Stimulated activated naive B cell treated with anti-CD40 and anti-IgM and Interleukin-4, amounts not matched to agents 10 μg/mL and 1 μg/mL and 100 μg/mL, for 72 hours (primary cell): ENCODE measurements at places on chromosomes 1 and 21.

DNA sequence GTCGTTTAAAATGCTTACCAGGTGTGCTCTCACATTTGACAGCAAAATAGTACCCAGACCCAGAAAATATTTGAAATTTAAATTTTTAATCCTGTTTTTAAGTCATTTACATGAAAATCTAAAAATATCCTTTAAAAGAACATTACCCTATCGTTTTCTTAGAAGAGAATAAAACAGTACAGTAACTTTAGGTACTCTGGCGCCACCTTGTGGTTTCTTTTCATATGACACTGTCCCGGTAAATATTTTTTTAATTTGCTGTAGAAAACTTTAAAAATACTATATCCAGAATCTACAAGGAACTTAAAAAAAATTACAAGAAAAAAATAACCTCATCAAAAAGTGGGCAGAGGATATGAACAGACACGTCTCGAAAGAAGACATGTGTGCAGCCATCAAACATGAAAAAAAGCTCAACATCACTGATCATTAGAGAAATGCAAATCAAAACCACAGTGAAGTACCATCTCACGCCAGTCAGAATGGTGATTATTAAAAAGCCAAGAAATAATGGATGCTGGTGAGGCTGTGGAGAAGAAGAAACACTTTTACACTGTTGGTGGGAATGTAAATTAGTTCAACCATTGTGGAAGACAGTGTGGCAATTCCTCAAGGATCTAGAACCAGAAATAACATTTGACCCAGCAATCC, 129.2 kb downstream of the RGS21 start:
- no peaks in the 10 kb centered on the region for H3K36me3 ChIP-seq
- H3K27ac ChIP-seq, result no peak overlapping the region
- peaks cover 6% of the 10 kb centered on the region for H3K27me3 ChIP-seq
- H3K4me3 ChIP-seq, result no peak overlapping the region

DNA sequence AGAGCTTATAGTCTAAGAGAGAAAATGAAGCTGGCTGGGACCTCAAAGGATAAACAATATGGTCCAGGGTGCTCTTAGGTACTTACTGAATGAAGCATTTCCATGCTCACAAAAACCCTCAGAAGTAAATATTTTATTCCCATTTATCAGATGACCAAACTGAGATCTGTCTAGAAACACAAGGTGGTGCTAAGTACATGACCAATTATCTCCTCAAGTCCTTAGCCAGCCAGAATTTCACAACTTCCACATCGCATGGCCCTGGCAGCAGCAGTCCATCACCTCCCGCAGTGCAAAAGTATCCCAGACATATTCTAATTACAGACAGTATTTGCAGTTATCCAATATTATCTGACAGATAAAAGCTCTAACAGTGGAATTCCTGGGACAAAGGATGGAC, 321.7 kb upstream of the PROX1 start:
- no peaks in the 10 kb centered on the region for H3K4me1 ChIP-seq
- no peak overlapping the region for H3K4me3 ChIP-seq
- H3K27me3 ChIP-seq, result no peaks in the 10 kb centered on the region
- DNase-seq, result no peak
- no peak overlapping the region for H3K27ac ChIP-seq

- peaks cover 4% of the 10 kb centered on the region for H3K27me3 ChIP-seq
- H3K27ac ChIP-seq, result no peak overlapping the region
- no peak for DNase-seq
- no peaks in the 10 kb centered on the region for H3K36me3 ChIP-seq
- no peaks in the 10 kb centered on the region for H3K4me1 ChIP-seq
These were observed 22.9 kb upstream of the LDLRAP1 start for GRCh38 chr1:25520446-25521061.

DNA sequence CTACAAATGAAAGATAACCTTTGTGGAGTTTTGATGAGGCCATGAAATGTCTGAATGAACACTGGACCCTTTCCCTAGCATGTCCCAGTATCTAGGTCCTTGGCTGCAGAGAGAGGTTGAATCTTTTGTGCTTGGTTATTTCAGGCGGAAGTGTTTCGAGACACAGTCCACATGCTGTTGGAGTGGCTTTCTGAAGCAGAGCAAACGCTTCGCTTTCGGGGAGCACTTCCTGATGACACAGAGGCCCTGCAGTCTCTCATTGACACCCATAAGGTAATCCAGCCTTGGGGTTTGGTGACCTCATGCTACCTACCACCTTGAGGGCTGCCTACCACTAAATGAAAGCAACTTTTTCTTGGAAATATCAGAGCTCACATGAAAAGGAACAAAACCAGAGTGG, 38.9 kb upstream of the BMP8A start:
- no peak overlapping the region for H3K27ac ChIP-seq
- H3K4me1 ChIP-seq, result no peaks in the 10 kb centered on the region
- peaks cover 47% of the 10 kb centered on the region for H3K36me3 ChIP-seq
- H3K27me3 ChIP-seq, result no peaks in the 10 kb centered on the region

- H3K4me3 ChIP-seq, result no peak overlapping the region
- H3K4me1 ChIP-seq, result peaks cover 6% of the 10 kb centered on the region
- DNase-seq, result no peak
- H3K27me3 ChIP-seq, result peaks cover 18% of the 10 kb centered on the region
- H3K36me3 ChIP-seq, result no peaks in the 10 kb centered on the region
These were observed 20.4 kb upstream of the FHAD1 start for GRCh38 chr1:15226388-15227255.

DNA sequence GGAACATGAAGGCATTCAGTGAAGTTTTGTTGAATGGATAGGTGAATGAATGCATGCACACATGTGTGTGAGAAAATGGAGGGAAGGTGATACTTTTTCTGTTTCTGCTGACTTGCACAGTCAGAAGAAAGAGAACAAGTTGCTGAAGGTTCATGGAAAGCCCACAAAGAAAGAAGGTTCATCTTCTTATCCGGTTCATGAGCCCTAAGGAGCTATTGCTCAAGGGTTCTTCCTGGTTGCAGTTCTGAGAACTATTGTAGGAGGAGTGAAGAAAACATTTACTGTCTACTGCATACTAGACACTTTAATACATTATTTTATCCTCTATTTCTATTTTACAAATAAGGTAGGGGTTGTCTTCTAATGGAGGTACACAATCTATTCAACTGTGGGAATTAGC, 13.4 kb upstream of the NIBAN1 start:
- H3K4me1 ChIP-seq, result no peaks in the 10 kb centered on the region
- no peak for DNase-seq
- H3K27me3 ChIP-seq, result peaks cover 11% of the 10 kb centered on the region
- no peak overlapping the region for H3K4me3 ChIP-seq
- no peaks in the 10 kb centered on the region for H3K36me3 ChIP-seq

DNA sequence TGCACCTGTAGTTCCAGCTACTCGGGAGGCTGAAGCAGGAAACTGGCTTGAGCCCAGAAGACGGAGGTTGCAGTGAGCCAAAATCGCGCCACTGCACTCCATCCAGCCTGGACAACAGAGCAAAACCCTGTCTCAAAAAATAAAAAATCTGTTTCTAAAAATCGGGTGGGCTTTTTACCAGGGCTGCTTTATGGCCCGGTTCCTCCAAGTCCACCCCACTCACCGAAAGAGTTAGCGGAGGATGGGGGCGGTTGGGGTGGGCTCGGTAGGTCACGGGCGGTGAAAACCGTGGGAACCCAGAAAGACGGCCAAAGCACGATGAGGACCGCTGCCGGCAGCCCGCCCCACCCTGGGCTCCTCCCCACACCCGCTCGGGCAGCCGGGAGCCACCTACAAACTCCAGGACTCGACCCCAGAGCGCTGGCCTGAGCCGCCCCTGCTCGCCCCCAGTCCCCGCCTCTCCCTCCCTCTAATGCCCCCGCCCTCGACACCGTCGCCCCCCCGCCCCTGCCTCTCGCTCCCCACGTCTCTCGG, 846 bp upstream of the PER3 start:
- peaks cover 7% of the 10 kb centered on the region for H3K36me3 ChIP-seq
- peak; percentile 22 for DNase-seq
- peak overlapping the region; percentile 74 for H3K4me3 ChIP-seq
- peaks cover 26% of the 10 kb centered on the region for H3K4me1 ChIP-seq
- H3K27me3 ChIP-seq, result no peaks in the 10 kb centered on the region

GRCh38 chr21:18673789-18674188, 270.2 kb upstream of the TMPRSS15 start:
- H3K4me3 ChIP-seq, result no peak overlapping the region
- H3K27me3 ChIP-seq, result no peaks in the 10 kb centered on the region
- H3K27ac ChIP-seq, result no peak overlapping the region
- H3K4me1 ChIP-seq, result no peaks in the 10 kb centered on the region
- no peaks in the 10 kb centered on the region for H3K36me3 ChIP-seq
- DNase-seq, result no peak

- H3K4me1 ChIP-seq, result peaks cover 9% of the 10 kb centered on the region
- H3K36me3 ChIP-seq, result no peaks in the 10 kb centered on the region
- no peak for DNase-seq
- H3K4me3 ChIP-seq, result no peak overlapping the region
These were observed 35.9 kb upstream of the RASAL2 start for GRCh38 chr1:178057912-178058534.

DNA sequence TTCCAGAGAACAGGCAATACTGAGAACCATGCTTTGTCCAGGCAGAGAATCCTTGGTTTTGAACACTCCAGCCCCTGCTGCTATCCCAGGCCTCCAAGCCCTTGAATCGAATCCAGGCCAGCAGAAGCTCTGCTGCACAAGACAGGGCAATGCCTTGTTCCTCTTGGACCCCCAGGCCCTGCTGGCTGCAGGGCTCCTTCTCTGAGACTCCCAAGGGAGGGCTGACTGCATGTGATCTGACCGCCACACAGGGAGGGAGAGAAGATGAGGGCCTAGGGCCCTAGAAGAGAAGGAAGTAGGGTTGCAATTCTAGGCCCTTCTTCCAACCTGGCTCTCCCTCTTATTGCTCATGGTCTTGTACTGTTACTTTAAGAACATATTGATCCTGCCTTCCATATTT, 160.6 kb upstream of the EDN2 start:
- H3K4me3 ChIP-seq, result no peak overlapping the region
- no peaks in the 10 kb centered on the region for H3K27me3 ChIP-seq
- peaks cover 37% of the 10 kb centered on the region for H3K36me3 ChIP-seq
- H3K4me1 ChIP-seq, result peaks cover 9% of the 10 kb centered on the region
- no peak for DNase-seq
- H3K27ac ChIP-seq, result peak overlapping the region; percentile 5

- H3K4me1 ChIP-seq, result peaks cover 2% of the 10 kb centered on the region
- no peak overlapping the region for H3K27ac ChIP-seq
- no peak for DNase-seq
- H3K36me3 ChIP-seq, result no peaks in the 10 kb centered on the region
These were observed 22.4 kb upstream of the NPPB start for GRCh38 chr1:11880911-11881748.

DNA sequence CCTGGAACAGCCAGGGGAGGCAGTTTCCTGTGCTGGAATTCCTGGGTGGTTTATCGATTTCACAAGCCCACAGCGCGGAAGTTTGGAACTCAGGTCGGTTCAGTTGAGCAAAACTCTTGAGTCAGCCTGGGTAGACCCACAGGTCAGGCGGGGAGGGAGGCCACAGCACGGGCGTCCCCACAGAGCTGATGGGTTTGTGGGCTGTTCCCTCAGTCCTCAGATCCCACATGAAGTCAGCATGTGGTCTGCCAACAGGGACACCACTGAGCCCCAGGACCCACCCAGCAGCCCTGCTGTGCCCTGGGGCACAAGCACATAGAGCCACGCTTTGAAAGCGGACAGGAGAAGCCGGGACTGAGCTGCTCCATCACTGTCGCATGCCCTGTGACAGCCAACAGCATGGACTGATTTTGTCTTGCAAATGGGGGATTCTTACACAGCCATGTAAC, 17.4 kb downstream of the BMP8A start:
- peak overlapping the region; percentile 44 for H3K4me3 ChIP-seq
- no peaks in the 10 kb centered on the region for H3K36me3 ChIP-seq
- H3K4me1 ChIP-seq, result peaks cover 21% of the 10 kb centered on the region
- H3K27ac ChIP-seq, result peak overlapping the region; percentile 95
- peaks cover 10% of the 10 kb centered on the region for H3K27me3 ChIP-seq
- no peak for DNase-seq

DNA sequence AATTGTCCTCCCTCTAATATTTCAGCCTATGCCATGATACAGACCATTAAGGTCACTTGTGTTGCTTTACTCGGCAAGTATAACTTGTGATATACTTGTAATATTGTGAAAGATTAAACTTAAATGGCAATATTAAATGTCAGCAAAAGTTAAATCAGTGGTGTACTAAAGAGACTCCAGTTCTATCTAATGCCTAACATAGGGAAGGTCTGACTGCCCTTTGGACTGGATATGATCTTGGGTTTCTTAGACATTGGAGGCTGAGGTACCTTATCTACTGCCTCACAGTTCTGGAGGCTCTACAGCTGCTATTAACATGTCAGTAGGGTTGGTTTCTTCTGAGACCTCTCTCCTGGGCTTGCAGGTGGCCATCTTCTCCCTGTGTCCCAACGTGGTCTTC, 89.9 kb downstream of the MT1HL1 start:
- H3K36me3 ChIP-seq, result peaks cover 30% of the 10 kb centered on the region
- H3K27me3 ChIP-seq, result no peaks in the 10 kb centered on the region
- no peak for DNase-seq
- no peaks in the 10 kb centered on the region for H3K4me1 ChIP-seq
- H3K27ac ChIP-seq, result no peak overlapping the region

DNA sequence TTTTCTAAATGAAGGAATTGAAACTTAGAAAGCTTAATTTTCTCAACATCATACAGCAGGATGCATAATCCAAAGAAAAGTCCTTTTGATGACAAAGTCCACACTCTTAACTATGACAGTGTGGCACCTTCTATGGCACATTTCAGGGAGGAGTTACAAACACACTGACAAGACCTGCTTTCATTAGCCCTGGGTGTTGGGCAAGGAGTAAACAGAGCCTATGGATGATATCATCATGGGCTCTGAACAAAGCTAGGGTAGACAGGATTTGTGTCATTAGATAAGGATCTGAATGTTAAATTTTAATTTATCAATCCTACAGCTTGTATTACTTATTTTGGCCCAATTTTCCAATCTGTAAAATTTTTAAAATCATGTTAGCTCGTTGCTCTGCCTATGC, 62.6 kb upstream of the DENND1B start:
- no peaks in the 10 kb centered on the region for H3K27me3 ChIP-seq
- no peak overlapping the region for H3K27ac ChIP-seq
- peaks cover 2% of the 10 kb centered on the region for H3K4me1 ChIP-seq

DNA sequence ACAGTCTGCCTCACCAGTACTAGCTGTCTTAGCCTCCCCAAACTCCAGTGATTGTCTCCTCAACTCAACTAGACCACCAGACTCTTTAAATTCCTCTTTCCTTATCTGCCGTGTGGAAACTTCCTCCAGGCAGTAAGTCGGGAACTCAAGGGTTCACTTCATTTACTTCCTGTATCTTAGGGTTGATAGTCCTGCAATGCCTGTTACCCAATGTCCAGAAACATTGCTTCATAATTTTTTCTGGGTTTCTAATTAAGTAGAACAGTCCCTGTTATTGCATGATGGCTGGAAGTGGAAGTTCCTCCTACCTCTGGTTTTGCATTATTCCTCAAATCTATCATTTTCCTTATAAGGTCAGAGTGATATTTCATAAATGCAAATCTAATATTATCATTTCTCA, 60.8 kb upstream of the RNF11 start:
- H3K4me1 ChIP-seq, result peaks cover 5% of the 10 kb centered on the region
- H3K27me3 ChIP-seq, result peaks cover 13% of the 10 kb centered on the region
- H3K36me3 ChIP-seq, result no peaks in the 10 kb centered on the region

GRCh38 chr1:220875260-220875659, 4.0 kb upstream of the HLX start:
- DNase-seq, result no peak
- H3K4me1 ChIP-seq, result peaks cover 27% of the 10 kb centered on the region
- H3K27ac ChIP-seq, result peak overlapping the region; percentile 16
- H3K4me3 ChIP-seq, result no peak overlapping the region
- no peaks in the 10 kb centered on the region for H3K27me3 ChIP-seq

- no peak overlapping the region for H3K27ac ChIP-seq
- no peak for DNase-seq
- H3K4me1 ChIP-seq, result peaks cover 7% of the 10 kb centered on the region
These were observed 24.2 kb upstream of the SLFNL1 start for GRCh38 chr1:41045740-41046139.
